ENCODE measurements at places on chromosomes 7 and 10. TPM values are rescaled to one million over a fixed set of nuclear protein-coding genes. Genes with fewer than 3 reads are reported as not detected.

Gene ZNF853
- 0.91 TPM for total RNA-seq

Gene WDR86
- total RNA-seq = not detected

Gene TAF3
- 6.3 TPM for total RNA-seq

GRCh38 chr7:6643915-6644625 lies 7.0 kb downstream of the ZNF316 start:
- no peak overlapping the region for H3K27ac ChIP-seq
- no peak overlapping the region for H3K4me3 ChIP-seq
- no peaks in the 10 kb centered on the region for H3K36me3 ChIP-seq
- H3K4me1 ChIP-seq = no peaks in the 10 kb centered on the region

- H3K36me3 ChIP-seq = no peaks in the 10 kb centered on the region
- H3K4me3 ChIP-seq = no peak overlapping the region
- no peak overlapping the region for H3K27ac ChIP-seq
- H3K4me1 ChIP-seq = no peaks in the 10 kb centered on the region
- DNase-seq = no peak
- H3K27me3 ChIP-seq = peaks cover 18% of the 10 kb centered on the region
These were observed 3.7 kb upstream of the GDF10 start for GRCh38 chr10:47296156-47296894.

- no peaks in the 10 kb centered on the region for H3K27me3 ChIP-seq
- no peak overlapping the region for H3K27ac ChIP-seq
- H3K36me3 ChIP-seq = no peaks in the 10 kb centered on the region
These were observed 101.7 kb downstream of the HOXA1 start for GRCh38 chr7:26993816-26994810.

GRCh38 chr10:64113792-64114191 lies 592.6 kb downstream of the REEP3 start:
- H3K27ac ChIP-seq = no peak overlapping the region
- no peak for DNase-seq
- no peaks in the 10 kb centered on the region for H3K36me3 ChIP-seq
- H3K27me3 ChIP-seq = no peaks in the 10 kb centered on the region
- H3K4me3 ChIP-seq = no peak overlapping the region
- no peaks in the 10 kb centered on the region for H3K4me1 ChIP-seq

DNA sequence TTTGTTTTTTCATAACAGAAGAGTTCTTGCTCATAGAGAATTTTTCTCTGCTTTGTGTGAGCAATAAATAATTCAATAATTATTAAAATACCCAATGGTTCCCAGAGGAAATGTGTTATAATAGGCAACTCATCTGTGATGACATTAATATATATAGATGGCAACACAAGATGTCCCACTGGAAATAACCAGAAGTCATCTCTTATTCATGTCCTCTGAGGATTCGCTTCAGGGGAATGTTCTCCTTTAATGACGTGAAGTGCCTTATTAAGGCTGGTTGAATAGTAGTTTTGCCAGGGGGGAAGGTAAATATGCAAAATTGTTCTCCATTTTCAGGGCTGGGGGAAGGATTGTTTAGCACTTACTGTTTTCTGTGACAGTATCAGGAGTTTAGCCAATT lies 3.1 kb downstream of the SLC39A12 start:
- H3K27me3 ChIP-seq = no peaks in the 10 kb centered on the region
- H3K27ac ChIP-seq = no peak overlapping the region
- no peak overlapping the region for H3K4me3 ChIP-seq

DNA sequence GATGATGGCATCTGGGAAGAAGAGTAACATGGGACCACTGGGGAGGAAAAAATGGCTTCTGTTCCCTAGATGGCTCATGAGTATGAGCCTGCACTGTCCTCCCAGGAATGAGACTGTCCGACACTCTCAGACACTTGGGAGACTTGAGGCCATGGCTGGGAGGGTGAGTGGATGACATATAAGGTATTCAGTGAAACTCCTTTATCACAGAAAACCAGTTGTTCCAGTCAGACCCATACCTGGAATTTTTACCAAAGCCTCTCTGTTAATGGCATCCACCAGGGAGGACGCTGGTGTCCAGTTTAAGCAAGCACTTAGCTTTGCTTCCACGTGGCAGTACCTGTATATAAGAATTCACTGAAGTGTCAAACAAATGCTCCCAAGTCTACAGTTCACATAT lies 116.7 kb upstream of the C10orf90 start:
- DNase-seq = no peak
- H3K36me3 ChIP-seq = no peaks in the 10 kb centered on the region
- H3K4me3 ChIP-seq = no peak overlapping the region
- H3K4me1 ChIP-seq = no peaks in the 10 kb centered on the region
- H3K27ac ChIP-seq = no peak overlapping the region

DNA sequence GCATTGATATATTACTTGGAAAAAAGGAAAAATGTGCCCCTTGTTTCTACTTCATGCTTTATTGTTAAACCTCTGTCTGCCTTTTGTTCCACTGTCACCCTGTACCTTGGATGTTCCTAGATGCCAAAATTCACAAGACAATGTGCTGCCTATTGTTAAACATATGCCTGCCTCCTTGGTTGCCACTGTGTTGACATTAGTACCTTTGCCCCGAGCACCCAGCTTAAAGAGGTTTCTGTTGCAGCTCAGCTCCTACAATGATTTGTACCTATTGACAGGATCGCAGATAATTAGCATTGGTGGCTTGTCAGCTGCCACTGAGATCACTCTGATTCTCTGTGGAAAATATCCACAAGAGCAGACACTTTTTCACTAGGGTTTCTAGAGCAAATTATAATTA lies 188.0 kb downstream of the KCND2 start:
- no peak overlapping the region for H3K27ac ChIP-seq
- no peaks in the 10 kb centered on the region for H3K36me3 ChIP-seq
- DNase-seq = no peak
- H3K4me1 ChIP-seq = no peaks in the 10 kb centered on the region
- H3K4me3 ChIP-seq = no peak overlapping the region
